Epithelial cell of proximal tubule (primary cell): ENCODE measurements at places on chromosomes 12 and 14. TPM values are rescaled to one million over a fixed set of nuclear protein-coding genes. Genes with fewer than 3 reads are reported as not detected.

Gene DNAI7
- not detected in 2 replicates for total RNA-seq

Gene ADAM21
- total RNA-seq = 0.22 TPM in 1 of 2 replicates, not detected in the other

Gene TMCC3
- 7.5 and 11.8 TPM in 2 replicates for total RNA-seq

Gene TIMELESS
- 30.2 and 35.0 TPM in 2 replicates for total RNA-seq

Gene DLK1
- total RNA-seq = not detected in 2 replicates

Gene PZP
- total RNA-seq = not detected in 2 replicates

Gene CPNE6
- not detected in 2 replicates for total RNA-seq

Gene SEL1L
- 21.7 and 25.2 TPM in 2 replicates for total RNA-seq

Gene TAS2R42
- not detected in 2 replicates for total RNA-seq

Gene AQP6
- total RNA-seq = not detected in 2 replicates

Gene NKX2-8
- not detected in 2 replicates for total RNA-seq

Gene IFNG-AS1
- total RNA-seq = not detected in 2 replicates

Gene RAD9B
- total RNA-seq = 0.22 TPM in 1 of 2 replicates, not detected in the other

Gene TTC9
- total RNA-seq = 12.8 and 24.8 TPM in 2 replicates

Gene KRT77
- total RNA-seq = not detected in 2 replicates

Gene PLEKHD1
- under 0.01 and 0.07 TPM in 2 replicates for total RNA-seq

Gene RNASE1
- total RNA-seq = 0.40 TPM in 1 of 2 replicates, not detected in the other

Gene CLEC1B
- total RNA-seq = not detected in 2 replicates

Gene CIT
- total RNA-seq = 26.5 and 28.1 TPM in 2 replicates

Gene SPTB
- total RNA-seq = 0.36 and 1.8 TPM in 2 replicates

Gene OR6C2
- not detected in 2 replicates for total RNA-seq

Gene RNASE7
- 0.86 TPM in 1 of 2 replicates, not detected in the other for total RNA-seq

Gene PTPRR
- 0.43 and 0.46 TPM in 2 replicates for total RNA-seq

Gene NPAS3
- total RNA-seq = 0.07 and 0.35 TPM in 2 replicates

Gene KCNMB4
- total RNA-seq = 0.51 and 0.98 TPM in 2 replicates

Gene HNRNPA1
- total RNA-seq = 941 and 1,064 TPM in 2 replicates

Gene TAS2R13
- 0.29 and 1.6 TPM in 2 replicates for total RNA-seq

Gene BIN2
- not detected in 2 replicates for total RNA-seq

Gene TMEM179
- not detected in 2 replicates for total RNA-seq

Gene TMTC3
- 11.6 and 16.1 TPM in 2 replicates for total RNA-seq

Gene GPRC5A
- total RNA-seq = 84.4 and 142 TPM in 2 replicates

Gene PLEKHG7
- 0.23 TPM in 1 of 2 replicates, not detected in the other for total RNA-seq

Gene CD4
- 0.07 and 0.75 TPM in 2 replicates for total RNA-seq

Gene C14orf39
- 1.2 TPM in 1 of 2 replicates, not detected in the other for total RNA-seq

Gene MMP19
- total RNA-seq = 1.2 and 1.3 TPM in 2 replicates

Gene ERP27
- 0.58 and 1.4 TPM in 2 replicates for total RNA-seq

Gene DHH
- 0.14 and 0.52 TPM in 2 replicates for total RNA-seq

Gene CLEC4A
- total RNA-seq = not detected in 2 replicates

Gene P2RX7
- not detected in 2 replicates for total RNA-seq

Gene NELL2
- total RNA-seq = 0.46 and 4.1 TPM in 2 replicates

Gene VRTN
- not detected in 2 replicates for total RNA-seq

Gene CD163
- total RNA-seq = not detected in 2 replicates

Gene LTBR
- 108 and 152 TPM in 2 replicates for total RNA-seq

Gene OTX2
- total RNA-seq = not detected in 2 replicates

Gene ARMH4
- 4.4 and 5.8 TPM in 2 replicates for total RNA-seq

Gene CMA1
- not detected in 2 replicates for total RNA-seq

Gene GLT8D2
- total RNA-seq = 0.46 and 2.0 TPM in 2 replicates

Gene MYF5
- not detected in 2 replicates for total RNA-seq
